ENCODE measurements at places on chromosomes 16 and 17.

DNA sequence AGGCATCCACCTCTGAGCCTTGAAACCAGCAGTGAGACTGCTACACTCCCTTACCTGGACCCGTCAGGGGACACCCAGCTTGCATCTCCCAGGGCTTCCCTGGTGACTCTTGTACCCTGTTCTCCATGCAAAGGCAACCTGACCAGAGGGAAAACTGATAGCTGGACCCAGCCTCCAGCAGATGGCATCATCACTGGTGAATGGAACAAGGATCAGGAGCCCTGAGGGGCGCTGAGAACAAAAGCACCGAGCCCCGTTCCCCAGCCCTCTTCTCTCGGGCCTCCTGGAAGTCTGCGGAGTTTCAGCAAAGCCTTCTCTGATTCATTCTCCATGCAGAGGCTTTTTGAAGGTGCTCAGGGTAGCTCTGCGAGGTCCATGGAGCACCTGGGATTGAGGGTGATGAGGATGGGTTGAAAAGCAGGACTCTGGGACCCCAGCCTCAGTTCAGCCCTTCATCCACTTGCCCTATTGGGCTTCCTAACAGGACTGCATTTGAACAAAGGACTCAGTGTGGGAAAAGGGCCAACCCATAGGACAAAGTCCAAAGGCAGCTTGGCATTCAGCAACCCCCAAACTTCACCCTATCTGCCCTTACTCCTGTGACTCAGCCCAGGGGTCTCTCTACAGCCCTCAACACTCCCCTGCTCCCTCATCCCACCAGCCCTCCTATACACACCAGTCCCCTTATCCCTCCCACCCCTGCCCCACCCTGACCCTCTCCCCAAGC, 45.0 kb upstream of the LHX1 start:
- ATAC-seq, result no peak

DNA sequence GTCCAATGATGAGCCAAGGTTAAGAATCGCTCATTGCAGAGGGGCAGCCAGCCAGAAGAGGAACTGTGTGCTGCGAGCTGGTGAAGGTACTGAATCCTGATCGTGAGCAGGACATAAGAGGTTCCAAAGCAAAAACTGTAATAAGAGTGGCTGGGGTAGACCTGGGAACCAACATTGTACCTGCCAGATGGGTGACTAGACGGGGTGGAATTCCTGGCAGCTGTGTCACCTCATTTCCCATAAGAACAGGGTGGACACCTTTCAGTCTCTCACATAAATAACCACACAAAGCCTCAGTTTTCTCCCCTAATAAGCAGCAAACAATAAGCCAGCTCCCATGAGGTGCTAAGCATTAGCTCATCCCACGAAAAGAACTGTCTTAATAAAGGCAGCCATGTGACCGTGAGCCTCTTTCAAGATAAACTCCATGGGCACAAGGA, 290.3 kb downstream of the SOX9 start:
- no peak for ATAC-seq

GRCh38 chr17:38598536-38598935, 7.2 kb downstream of the SRCIN1 start:
- peak; percentile 90 for ATAC-seq

DNA sequence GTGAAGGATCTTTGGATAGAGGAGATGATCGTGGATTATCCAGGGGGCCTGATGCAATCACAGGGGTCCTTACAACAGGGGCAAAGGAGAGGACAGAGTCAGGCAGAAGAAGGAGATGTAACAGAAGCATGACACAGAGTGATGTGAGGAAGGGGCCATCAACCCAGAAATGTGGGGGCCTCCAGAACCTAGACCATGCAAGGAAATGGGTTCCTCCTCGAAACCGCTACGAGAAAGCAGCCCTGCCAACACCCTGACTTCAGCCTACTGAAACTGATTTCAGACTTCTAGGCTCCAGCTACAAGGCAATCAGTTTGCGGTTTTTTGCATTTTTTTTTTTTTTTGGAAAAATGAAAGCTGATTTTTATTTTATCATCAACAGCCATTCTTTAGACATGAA, 34.0 kb downstream of the ZFHX3 start:
- ATAC-seq, result no peak

- no peak for ATAC-seq
Observed at GRCh38 chr16:55239723-55240122, 84.3 kb upstream of the IRX6 start.

DNA sequence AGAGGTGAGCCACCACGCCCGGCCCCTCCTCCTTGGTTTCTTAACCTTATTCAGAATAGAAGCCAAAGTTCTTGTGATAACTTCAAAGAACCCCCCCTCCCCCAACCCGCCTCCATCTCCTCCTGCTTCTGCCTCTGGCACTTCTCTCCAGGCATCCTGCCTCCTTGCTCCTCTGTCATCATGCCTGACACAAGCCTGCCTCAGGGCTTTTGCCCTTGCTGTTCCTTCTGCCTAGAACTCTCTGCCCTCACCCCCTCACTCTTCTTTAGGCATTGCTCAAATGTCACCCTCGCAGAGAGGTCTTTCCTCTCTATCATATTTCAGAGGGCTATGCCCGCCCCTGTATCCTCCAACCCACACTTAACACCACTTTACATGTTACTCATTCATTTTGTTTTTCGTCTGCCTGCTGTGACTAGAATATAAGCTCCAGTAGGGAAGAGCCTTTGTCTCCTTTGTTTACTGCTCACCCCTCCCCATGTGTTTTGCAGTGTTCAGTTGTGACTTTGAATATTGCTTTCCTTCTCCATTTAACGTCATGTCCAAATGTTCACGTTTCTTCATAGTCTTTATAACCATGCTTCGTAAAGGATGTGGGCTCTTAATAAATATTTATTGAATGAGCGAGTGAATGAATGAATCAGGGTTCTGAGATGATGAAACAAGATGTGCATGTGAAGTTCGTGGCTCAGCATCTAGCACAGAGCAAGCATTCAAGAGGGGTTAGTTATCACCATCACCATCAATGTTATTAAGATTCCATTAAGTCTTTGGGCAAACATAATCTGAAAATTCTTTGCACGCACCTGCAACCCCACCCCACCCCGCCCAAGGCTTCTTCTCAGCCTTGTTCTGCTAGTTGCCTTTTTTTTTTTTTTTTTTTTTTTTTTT, 186.2 kb upstream of the WSCD1 start:
- ATAC-seq, result no peak

GRCh38 chr17:49925921-49926320, 43.1 kb upstream of the DLX4 start:
- no peak for ATAC-seq

- ATAC-seq, result no peak
Observed at GRCh38 chr17:41212524-41213169, 13.8 kb upstream of the KRTAP9-2 start.
